ENCODE measurements at places on chromosomes 5 and 9.

- DNase-seq: no peak
Observed at GRCh38 chr5:169695919-169696490, 58.9 kb downstream of the DOCK2 start.

GRCh38 chr5:9721161-9721560 is 91.0 kb upstream of the TAS2R1 start:
- DNase-seq: no peak

DNA sequence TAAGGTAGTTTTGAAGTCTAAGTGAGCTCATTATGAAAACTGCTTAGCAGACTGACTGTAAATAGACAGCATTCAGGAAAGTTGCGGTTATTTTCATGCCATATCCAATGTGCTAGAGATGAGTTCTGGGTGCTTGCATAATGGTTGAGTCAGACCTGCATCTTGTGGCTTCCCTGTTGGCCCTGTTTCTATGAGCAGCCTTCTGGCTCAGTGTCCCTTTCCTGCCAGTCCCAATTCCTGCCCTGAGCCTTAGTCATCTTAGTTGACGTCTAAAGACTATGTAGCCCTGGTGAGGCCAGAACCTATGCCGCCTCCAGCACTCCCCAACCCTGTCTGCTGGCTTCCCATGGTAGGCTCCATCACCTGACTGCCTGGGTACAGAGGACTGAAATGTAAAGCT is 76.3 kb upstream of the TNFSF8 start:
- DNase-seq: no peak

GRCh38 chr9:7289773-7290172 is 509.8 kb downstream of the DMAC1 start:
- no peak for DNase-seq

GRCh38 chr9:135574943-135575342 is 13.4 kb downstream of the PAEP start:
- DNase-seq: no peak

- no peak for DNase-seq
Observed at GRCh38 chr9:110536822-110537221, 42.7 kb downstream of the SVEP1 start.

GRCh38 chr5:134817006-134817405 is 28.8 kb upstream of the C5orf24 start:
- no peak for DNase-seq

Data from stimulated activated CD8-positive, alpha-beta memory T cell treated with anti-CD3 and anti-CD28 coated beads, Interleukin-4, amount 100 ng/mL, for 24 hours (primary cell).